ENCODE measurements at places on chromosomes 1 and 21.
A peak's percentile ranks its signal among the peaks of the same experiment; 100 is the strongest.

DNA sequence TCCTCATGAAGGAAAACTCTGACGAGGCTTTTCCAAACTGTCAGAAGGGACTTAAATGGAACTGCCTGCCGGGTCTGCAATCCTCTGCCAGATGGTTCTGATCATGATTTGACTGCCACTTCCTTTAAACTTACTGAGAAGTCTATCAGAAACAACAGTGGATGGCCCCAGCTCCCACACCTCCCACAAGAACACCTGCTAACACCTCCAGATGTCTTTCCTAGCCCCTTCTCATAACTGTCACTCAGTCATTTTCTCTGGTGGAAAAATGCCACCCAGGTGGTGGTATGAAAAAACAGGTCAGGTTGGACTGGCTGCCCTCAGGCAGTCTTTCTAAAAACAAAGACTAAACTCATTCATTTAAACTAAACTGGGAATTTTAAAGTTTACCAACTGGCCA, 66.7 kb upstream of the ABCD3 start:
- no peak for DNase-seq

GRCh38 chr1:41313661-41314131, 47.5 kb upstream of the FOXO6 start:
- no peak for DNase-seq

DNA sequence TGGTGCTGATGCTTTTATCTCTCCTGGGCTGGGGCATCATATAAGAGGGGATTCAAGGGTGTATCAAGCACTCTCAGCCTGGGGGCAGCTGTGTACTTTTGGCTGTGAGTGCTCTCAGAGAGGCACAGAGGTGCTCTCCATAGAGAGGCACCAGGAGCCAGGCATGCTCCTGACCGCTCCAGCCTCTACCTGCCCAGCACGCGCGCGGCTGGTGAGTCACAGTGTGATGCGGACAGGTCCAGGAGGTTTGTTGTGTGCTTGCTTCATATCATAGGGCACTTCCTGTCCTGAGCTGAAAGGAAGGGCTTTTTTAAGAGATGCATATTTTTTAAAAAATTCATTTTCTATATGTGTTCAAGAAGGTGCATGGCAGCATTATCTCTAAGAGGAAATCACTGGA, 93.6 kb upstream of the BCAR3 start:
- no peak for DNase-seq

- no peak for DNase-seq
These were observed 185.8 kb downstream of the NRIP1 start for GRCh38 chr21:14878971-14879370.

DNA sequence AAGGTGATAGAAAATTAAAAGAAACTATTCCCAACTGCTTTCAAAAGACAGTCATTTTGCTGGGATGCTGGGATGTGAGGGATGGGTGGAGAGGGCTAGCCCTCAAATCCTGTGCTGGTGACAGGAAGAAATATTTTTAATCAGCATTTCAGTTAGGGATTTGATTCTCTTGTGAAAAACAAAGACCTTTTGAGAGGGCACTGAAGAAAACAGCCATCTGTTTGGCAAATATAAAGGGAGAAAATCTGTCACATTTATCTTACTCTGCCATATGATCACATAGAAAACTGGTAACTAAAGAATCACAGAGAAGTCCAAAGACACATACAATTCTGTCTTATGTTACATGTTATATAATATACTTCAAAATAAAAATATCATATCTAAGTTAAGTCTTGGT, 12.3 kb downstream of the STXBP3 start:
- DNase-seq: no peak

DNA sequence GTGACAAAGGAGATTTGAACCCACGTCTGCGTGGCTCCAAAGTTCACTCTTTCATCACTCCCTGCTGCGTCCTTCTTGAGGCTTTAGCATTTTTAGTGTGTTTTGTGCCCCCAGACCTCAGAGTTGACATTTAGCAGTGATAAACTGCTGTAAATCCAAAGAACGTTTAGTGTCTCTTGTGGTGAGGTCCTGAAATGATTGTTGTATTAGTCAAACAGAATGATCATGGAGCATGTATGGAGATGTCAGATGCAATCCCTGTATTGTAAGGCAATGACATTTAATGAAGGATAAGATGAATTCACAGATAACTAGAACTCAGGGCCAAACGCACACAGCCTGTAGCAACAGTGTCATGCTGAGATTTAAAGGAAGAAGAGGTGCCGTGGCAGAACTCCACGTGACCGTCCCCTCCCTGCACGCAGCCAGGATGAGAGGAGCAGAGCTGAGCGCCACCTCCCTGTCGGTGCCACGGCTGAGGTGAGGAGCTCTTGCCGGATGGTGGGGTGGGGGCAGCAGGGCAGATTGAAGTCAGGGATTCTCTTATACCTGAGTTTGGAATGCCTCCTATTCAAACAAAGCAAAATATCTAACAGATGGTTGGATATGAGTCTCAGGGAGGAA, 30.1 kb downstream of the NTPCR start:
- no peak for DNase-seq

- no peak for DNase-seq
These were observed 972.2 kb downstream of the TTLL7 start for GRCh38 chr1:83026745-83027144.

GRCh38 chr1:166470441-166470840, 303.6 kb upstream of the FAM78B start:
- DNase-seq: no peak

DNA sequence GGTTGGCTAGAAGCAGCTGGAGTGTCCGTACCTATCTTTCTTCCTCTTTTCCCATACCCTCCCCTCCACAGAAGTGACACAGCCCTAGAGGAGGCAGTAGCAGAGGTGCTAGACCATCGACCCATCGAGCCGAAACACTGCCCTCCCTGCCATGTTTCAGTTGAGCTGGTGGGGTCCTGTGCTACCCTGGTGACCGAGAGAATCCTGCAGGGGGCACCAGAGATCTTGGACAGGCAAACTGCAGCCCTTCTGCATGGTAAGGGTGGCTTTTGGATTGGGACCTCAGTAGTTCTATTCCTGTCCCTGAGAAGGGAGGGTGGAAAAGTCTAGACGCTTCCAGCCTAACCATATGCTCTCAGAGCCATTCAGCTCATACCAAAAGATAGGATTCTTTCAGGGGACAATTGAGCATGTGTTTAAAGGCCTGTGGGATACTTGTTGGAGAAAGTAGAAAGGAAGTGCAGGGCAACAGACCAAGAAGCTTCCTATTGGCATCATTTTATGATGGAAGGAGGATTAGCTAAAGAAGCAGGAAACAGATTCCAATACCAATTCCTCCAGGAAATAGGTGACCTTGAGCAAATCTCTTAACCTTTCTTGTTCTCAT, 11.7 kb upstream of the BNIPL start:
- DNase-seq: peak; percentile 77

DNA sequence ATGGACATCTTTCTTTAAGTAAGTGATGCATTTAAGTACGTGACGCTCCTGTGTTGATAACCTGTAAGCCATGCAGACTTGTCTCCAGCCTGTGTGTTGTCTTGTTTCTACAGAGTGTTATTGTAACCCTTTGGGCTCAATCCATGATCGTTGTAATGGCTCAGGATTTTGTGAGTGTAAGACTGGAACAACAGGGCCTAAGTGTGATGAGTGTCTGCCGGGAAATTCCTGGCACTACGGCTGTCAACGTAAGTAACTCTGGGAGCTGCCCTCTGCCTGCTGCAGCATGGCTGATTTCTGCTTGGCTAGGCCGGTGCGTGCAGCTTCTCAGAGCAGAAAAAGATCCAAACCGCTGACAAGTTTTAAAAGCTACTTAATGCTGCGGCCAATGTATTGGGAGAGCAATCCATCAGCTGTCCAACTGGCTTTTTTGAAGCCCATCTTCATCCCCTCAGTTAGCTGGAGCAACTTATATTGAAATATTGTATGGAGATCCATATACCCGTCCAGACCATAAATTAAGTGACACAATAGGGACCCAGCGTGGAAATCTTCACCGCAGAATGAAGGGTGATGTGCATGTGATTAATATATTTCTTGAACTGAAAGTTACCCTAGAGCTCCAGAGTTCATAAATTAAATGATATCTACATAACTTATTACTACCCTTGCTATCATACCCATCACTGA, 295.9 kb downstream of the NTNG1 start:
- no peak for DNase-seq

GRCh38 chr21:35527358-35527757, 478.3 kb upstream of the RUNX1 start:
- no peak for DNase-seq

DNA sequence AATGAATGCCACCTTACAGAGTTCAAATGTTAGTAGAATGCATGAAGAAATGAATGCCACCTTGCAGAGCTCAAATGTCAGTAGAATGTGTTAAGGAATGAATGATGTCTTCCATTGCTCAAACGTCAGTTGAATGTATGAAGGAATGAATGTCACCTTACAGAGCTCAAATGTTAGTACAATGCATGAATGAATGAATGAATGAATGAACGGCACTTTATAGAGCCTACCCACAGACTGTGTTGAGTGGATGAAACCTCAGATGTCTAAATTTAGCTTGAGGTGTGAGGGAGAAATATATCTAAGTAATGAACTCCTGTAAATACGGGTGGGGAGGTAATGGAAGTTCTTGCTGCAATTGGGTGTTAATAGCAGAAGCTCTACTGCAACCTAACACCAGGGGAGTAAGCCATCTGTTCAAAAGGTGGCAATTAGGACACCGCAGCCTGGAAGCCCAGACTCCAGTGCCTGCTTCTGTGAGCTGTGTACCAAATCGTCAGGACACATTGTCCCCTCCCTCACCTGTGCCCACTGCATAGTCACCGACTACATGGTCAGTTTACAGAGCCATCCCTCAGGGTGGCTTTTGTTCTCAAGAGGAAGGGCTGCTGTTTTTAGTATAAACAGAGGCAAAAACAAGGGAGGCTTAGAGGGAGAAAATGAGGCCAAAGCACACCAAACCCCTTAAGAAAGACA, 26.7 kb downstream of the SUSD4 start:
- DNase-seq: no peak

GRCh38 chr1:240414237-240414636, 197.7 kb downstream of the GREM2 start:
- DNase-seq: no peak

DNA sequence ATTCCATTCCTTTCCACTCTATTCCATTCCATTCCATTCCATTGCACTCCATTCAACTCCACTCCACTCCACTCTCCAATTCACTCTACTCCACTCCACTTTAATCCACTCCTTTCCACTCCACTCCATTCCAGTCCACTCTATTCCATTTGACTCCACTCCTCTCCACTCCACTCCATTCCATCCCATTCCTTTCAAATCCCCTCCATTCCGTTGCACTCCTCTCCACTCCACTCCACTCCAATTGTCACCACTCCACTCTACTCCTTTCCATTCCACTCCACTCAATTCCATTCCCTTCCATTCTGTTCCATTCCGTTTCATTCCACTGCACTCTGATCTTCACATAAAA, 2563.7 kb upstream of the TPTE start:
- DNase-seq: no peak

DNA sequence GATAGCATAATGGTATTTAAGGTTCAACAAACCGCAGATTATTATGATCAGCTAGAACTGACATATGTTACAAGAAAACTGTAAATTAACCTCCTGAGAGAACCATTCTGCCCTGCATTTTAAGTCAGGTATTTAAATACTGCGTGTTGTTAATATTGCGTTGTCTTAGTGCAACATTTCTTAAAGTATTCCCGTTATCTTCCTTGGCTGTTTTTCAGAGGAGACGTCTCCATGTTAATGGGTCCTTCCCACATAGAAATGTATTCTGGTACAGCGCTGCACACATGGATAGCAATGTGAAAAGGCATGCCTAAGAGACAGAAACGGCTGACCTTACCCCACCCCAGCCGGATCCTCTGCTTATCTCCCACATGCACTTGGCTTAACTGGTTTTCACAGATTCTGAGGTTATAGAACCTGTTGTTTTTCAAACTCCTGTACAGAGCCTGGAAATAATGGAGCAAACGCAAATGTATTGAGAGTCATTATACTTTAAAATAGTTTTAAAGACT, 22.8 kb upstream of the DEGS1 start:
- no peak for DNase-seq

- no peak for DNase-seq
These were observed 145.3 kb downstream of the S1PR1 start for GRCh38 chr1:101382135-101382534.
